ENCODE measurements at places on chromosomes 6 and 20.

DNA sequence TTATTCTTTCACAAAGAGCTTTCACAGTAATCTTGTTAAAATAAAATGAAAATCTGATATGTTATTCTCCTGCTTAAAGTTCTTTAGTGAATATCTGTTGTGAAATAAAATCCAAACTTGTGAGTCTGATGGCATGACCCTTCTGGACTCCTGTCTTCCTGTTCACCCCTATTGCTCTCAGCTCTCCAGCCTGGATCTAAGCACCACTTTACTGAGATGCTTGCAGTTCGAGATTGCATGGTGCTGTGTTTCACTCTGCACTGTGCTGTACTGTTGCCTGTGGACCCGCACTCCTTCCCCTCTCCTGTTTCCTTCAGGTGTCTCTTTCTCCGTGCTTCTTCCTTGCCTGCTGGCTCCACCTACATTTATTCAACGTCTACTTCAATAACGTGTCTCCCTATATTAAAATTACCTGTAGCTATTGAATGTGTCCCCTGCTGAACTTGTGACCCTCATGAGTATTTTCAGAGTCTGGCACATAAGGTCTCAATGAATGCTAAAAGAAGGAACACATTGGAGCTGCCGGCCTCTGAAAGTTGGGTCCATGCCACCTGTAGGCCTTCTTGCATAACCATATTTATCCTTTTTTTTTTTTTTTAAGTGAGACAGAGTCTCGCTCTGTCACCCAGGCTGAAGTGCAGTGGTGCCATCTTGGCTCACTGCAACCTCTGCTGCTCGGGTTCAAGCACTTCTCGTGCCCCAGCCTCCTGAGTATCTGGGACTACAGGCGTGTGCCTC, 100.1 kb downstream of the ARID1B start:
- no peak for DNase-seq

DNA sequence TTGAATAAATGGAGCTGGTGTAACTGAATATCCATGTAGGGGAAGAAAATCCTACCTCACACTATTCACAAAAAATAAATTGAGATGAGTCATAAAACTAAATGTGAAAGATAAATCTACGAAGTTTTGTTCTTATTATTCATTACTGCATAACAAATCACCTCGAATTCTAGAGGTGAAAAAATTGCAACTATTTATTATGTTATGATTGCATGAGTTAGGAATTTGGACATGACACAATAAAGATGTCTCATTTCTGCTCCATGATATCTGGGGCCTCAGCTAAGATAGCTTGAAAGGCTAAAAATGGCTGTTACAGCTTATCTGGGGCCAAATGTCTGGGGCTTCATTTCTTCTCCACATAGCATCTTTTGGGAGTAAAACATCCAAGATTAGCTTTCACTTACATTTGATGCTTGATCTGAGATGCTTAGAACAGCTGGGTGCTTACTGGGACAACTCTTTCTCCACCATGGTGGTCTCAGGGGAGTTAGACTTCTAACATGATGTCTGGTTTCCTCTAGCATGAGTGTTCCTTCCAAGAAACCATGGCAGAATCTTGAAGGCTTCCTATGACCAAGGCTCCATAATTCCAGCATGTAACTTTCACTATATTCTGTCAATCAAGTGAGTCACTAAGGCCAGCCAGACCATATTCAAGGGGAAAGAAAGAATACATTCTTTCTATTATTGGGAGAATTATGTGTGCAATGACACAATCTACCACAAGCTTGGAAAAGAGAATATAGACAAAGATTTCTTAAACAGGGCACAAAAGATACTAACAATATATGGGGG, 30.1 kb downstream of the OR2B6 start:
- DNase-seq, result no peak

- DNase-seq, result no peak
Observed at GRCh38 chr20:24686156-24686555, 216.7 kb downstream of the SYNDIG1 start.

GRCh38 chr20:24681634-24682495, 212.4 kb downstream of the SYNDIG1 start:
- no peak for DNase-seq

DNA sequence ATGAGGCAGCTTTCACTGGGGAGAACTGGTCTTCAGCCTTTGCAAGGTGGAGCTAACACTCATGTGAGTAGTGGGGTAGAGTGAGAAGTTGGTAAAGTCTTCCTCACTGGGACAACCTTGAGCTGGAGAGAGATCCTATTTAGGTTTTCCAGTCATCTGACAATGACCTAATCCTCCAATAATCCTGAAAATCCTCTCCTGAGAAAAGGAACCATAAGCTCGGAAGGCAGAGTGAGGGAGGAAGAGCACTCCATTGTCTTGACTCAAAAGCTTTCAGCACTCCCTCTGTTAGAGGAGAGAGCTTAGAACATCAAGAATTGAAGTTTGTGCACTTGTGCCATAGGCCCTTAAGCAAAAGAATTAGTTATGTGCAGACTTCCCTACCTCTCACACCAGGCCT, 77.8 kb downstream of the TRAM2 start:
- DNase-seq, result no peak
